Fibroblast of mammary gland (primary cell): ENCODE measurements at places on chromosomes 16 and 17.

DNA sequence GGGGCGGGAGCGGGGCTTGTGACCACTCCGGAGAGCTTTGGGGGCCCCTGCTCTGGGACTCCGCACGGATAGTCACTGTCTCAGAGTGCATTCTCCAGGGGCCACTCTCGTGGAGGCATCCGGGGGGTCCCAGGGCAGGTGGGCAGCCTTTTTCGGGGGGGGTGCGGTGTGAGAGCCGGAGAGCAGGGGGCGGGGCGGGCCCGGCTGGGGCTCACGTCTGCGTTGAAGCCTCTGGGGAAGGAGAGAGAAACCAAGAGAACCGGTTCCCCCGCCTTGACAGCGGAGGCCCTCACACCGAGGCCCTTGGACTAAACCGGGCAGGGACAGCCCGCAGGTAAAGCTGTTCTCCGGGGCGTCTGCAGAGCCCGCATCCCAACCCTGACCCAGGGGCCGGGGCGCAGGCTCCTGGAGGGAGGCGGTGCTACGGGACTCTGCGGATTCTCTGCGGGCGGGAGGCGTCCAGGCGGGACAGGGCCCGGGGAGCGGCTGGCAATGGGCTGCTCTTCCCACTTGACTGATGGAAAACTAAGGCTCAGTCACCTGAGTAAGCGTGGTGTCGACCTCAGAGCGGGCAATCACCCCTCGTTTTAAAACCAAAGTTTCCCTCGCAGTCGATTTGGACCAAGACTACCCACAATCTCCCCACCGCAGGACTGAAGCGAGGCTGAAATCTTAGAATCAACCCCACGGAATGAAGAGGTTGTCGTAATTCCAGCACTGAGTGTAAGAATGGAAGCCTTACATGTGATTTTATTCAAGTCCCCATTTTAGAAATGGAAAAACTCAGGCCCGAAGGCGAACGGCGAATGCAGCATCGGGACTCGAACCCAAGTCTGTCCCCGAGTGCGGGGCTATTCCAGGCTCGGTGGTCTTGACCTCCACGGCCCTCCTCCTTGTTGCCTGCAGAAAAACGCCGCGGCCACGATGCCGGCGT lies 49.6 kb upstream of the AMZ2 start:
- DNase-seq: no peak

DNA sequence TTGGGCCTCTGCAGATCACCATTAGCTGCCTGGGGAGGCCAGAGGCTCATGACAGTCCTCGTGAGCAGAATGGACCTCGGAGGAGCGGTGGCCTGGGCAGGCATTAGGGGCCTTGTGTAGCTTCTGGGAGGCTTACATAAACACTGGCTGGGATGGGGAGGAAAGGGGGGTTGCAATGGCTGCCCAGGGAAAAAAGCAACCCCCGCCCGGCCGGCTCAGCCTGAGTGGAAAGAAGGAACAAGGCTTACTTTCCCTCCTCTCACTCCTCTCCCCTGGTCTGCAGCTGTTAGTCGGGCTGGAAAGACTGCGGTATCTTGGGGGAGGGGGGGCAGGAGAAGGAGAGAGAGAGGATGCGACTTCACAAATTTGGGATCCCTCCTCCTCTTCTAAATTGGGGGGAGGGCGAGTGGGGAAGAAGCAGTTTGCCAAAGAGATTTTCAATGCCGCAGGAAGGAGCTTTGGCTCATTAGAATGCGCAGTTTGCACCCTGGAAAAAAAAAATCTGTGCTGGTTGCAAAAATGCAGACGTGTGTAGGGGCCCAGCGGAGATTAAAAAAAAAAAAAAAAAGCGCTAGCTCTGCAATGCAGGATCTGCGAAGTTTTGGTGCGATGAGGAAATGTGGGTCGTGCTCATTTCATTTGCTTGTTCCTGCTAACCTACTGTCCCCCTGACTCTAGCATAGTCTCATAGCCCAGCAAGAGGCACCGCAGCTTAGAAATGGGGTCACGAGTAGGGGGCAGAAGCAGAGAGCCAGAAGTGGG lies 6.6 kb upstream of the NR1D1 start:
- no peak for DNase-seq

GRCh38 chr16:4172070-4172469 lies 55.8 kb upstream of the ADCY9 start:
- DNase-seq: peak; percentile 18

- no peak for DNase-seq
Measured at GRCh38 chr17:57576744-57577143, 168.4 kb downstream of the CCDC182 start.

- DNase-seq: no peak
Measured at GRCh38 chr16:86249631-86250030, 260.7 kb upstream of the FOXF1 start.

GRCh38 chr17:63999680-64000531 lies 1.8 kb downstream of the PRR29 start:
- DNase-seq: no peak

DNA sequence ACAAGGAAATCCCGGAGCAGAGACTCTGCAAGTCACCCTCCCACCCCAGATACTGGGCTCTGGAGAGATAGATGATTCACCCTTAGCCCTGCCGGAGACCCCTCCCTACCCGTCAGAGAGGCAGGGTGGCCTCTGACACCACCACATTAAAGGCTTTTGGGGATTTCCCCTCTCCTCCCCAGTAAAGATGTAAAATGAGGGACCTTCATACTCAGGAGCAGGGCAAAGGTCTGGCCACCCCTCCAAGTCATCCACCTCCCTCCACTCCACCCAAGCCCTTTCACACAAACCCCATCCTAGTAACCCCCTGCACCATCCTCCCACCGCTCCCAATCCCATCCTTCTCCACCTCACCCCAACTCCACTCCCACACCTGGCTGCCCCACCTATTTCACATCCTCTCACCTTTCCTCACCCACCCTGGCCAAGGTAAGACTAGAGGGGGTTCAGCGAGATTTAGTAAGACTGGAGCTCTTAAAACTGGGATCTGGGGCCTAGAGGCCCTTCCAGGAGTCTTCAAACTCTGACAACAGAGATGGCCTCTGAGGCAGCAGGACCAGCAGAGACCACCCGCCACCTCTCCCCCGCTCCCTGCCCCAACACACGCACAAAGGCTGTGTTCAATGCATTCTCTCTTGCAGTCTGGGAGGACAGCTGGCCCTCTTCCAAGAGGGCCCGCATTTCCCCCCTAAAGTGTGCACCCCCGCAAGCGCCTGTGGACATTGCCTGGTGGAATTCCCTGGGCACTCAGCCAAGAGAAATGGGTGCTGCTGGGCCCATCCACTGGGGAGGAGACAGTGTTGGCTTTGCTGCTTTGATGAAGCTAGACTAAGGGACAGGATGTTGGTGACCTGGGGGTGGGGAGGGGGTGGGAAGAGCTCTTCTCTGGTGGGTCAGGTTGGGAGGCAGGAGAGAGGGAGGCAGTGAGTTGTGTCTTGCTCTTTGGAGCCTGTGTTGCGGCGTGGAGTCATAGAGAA lies 1.1 kb downstream of the ABAT start:
- no peak for DNase-seq

DNA sequence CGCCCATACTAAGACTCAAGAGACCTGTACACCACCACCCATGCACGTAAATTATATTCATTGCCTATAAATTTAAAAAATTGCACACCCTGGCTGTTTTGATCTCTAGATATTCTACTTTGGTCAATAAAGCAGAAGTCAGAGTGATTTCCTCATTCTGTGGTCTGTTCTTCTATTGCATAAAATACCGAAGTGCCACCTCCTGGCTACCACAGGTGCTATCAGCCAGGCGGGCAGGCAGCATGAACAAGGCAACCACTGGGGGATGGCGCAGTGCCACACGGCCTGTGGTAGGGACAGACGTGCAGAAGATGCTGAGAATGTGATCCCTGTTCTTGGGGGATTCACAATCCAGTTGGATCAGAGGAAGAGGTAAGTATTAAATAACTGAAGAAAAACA lies 122.3 kb downstream of the CDK5R1 start:
- peak; percentile 10 for DNase-seq

DNA sequence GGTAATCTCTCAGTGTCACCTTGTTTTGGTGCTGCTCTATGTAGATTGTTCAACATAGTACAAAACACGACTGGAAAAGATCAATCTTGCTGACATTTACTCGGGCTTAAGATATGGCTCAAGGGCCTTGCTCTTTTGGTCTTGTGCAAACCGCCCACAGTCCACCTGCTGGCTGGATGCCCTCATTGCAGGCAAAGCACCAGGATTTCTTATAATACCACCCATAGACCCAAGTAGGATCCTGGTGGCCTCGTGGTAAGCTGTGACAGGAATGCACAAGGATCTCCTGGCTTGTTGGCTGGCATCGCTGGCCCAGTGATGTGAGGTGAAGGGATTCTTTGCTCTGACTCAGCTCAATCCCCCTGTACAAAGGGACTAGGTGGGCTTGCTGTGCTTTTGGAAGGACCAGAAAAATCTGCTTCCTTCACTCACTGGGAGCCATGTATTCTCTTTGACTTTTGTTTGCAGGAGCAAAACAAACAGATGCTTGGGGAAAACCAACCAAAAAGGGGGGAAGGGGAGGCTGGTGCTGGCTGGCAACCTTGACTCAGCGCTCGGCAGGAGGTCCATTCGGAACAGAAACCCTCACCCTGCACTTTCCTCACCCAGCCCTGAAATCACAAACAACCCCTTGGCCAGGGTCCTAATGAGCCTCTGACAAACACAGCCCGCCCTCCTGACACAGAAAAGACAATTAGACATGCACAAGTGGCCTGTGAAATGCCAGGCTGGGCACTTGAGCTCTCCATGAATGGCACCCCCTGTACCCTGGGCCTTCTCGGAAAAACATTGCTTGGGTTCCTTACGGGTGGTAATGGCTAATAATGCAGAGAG lies 36.6 kb upstream of the MED9 start:
- peak; percentile 69 for DNase-seq

GRCh38 chr16:266258-267164 lies 9.2 kb downstream of the RGS11 start:
- no peak for DNase-seq

DNA sequence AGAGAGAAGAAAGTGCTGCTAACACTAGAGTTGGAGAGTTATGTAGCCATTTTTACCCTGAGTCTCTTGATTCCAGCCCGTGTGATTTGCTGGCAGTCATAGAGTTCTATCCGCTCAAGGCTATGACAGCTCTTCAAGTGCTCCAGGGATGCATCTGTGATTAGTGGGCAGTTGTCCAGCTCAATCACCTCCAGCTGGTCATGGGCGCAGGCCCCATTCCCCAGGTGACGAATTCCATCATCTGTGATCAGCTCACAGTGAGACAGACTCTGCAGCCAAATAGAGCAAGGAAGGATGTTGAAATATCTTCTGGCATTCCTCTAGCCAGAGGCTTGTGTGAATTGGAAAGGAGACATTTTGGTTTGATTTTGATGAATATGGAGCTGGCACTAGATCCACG lies 38.4 kb upstream of the STAC2 start:
- DNase-seq: peak; percentile 60

DNA sequence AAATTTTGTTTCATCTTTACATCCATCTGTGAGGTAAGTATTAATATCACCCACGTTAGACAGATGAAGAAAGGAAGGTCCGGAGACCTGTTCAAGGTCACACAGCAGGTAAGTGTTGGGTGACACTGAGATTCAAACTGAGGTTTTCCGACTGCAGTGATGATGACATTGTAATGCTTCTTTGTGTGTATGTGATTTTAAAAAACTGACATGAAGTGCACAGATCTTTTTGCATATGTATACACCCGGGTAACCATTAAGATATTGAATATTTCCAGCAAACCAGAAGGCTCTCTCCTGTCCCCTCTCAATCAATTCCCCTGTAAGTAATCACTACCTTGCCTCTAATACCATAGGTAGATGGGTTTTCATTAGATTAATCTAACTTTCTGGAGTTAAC lies 1.5 kb upstream of the TANC2 start:
- DNase-seq: no peak

- no peak for DNase-seq
Measured at GRCh38 chr16:10466313-10466712, 80.5 kb downstream of the ATF7IP2 start.

DNA sequence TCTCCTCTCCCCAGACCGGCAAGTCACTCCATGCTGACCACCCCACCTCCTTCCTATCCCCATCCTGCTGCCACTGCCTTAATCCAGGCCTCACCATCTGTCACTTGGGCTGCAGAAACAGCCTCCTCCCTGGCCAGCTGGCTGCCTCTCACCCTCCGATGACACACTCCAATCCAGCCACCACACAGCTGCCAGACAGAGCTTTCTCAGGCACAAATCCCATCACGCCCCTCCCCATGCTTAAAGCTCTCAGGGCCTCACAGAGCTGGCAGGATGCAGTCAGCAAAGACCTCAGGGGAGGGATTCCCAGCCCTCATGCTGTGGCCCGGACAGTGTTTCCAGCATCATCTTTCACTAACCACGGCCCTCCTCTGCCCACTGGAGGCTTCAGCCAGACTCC lies 13.7 kb downstream of the CAMKK1 start:
- DNase-seq: peak; percentile 74

DNA sequence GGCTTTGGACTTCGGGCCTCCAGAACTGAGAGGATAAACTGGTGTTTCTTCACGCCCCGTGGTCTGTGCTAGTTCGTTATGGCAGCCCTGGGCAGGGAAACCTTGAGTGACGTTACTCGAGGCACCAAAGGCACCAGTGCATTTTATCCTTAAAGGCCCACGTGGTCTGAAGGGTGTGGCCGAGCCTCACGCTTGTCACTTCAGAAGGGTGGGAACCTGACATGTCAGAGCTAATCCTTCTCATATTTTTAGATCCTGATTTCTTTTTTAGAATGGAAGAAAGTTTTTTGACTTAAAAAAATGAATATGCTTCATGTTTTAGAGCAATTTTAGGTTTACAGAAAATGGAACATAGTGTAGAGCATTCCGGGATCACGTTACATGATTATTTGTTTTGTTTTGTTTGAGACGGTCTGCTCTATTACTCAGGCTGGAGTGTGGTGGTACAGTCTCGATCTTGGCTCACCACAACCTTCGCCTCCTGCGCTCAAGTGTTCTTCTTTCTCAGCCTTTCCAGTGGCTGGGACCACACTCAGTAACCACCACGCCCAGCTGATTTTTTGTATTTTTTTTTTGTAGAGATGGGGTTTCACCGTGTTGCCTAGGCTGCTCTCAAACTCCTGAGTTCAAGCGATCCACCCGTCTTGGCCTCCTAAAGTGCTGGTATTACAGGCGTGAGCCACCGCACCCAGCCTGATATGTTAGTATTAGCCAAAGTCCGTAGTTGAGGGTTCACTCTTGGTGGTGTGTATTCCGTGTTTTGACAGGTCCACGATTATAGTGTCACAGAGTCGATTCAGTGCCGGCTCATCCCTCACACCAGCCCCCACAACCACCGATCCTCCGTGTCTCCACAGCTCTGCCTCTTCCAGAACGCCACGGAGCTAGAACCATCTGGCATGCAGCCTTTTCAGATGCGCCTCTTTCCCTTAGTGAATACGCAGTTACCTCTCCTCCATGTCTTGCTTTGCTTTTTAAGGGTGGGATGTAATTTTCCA lies 47.9 kb downstream of the RAB11FIP3 start:
- no peak for DNase-seq

- DNase-seq: no peak
Measured at GRCh38 chr16:6576113-6576512, 756.5 kb upstream of the RBFOX1 start.
